ENCODE measurements at places on chromosomes 2 and 18. TPM values are rescaled to one million over a fixed set of nuclear protein-coding genes. Genes with fewer than 3 reads are reported as not detected.

DNA sequence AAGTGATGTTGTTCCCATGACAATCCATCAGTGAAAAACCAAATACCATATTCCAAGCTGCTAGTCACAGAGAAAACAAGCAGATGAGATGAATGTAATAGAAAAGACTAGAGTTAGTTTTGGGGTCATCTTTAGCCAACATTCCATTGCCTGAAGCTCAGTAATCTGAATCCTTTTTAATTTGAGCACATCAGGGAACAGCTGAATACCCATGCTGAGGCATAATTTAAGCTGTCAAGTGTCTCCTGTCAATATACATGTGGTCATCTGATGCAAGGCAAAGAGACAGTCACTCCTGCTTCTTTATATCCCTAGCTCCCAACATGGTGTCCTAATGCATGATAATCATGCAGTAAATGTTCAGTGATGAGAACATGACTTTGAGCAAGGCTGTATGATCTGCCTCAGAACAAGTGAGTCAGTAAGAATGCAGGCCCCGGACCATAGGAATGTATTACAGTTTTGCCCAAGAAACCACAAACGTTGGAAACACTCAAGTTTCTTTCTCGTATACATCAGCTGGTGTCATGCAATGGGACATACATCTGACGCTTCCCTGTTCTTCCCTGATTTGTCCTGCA, 48.0 kb downstream of the CDK15 start:
- DNase-seq: peak; percentile 92

- no peak for DNase-seq
Measured at GRCh38 chr18:49359732-49360444, 100.6 kb downstream of the DYM start.

DNA sequence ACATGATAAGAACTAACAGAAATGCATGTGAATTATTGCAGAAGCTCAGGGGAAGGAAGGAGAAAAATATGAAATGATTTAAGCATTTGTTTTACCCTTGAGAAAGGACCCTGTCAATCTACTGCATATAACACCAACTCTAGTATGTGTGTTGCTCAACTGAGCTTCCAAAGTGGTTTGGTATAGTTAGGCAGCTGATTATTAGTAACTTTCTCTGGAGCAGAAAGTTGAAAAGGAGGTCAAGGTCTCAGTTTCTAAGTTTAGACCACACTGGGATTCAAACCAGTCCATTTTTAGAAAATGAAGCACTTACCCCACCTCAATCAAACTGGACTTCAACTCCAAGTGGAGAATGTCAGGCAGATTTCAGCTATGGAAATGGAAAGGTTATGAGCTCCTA, 123.3 kb upstream of the CDC42EP3 start:
- no peak for DNase-seq

DNA sequence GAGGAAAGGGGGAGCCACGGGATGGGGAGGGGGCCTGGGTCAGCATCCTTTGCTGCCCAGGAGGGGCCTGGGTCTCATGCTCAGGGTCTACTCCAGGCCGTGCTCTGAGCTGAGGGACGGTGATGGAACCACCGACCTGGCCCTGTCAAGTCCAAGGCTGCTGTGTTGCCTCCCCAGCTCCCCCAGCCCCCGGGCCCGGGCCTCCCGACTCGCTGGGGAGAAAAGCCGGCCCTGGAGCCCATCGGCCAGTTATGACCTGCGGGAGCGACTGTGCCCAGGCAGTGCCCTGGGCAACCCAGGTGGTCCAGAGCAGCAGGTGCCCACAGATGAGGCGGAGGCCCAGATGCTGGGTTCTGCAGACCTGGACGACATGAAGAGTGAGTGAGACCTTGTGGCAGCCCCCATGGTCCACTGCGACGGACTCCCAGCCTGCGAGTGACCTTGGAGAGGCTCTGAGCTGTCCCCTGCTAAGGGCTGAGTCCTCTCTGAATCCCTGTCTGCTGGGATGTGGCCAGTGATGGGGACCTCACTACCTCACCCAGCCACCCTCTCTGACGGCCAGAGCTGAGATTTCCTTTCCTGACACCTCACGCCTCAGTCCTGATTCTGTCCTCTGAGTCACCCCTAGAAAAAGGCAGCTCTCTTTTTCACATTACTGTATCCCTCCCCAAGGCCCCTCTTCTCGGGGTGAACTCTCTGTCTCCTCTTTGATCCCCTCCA, 2.7 kb downstream of the SLC4A3 start:
- DNase-seq: no peak

DNA sequence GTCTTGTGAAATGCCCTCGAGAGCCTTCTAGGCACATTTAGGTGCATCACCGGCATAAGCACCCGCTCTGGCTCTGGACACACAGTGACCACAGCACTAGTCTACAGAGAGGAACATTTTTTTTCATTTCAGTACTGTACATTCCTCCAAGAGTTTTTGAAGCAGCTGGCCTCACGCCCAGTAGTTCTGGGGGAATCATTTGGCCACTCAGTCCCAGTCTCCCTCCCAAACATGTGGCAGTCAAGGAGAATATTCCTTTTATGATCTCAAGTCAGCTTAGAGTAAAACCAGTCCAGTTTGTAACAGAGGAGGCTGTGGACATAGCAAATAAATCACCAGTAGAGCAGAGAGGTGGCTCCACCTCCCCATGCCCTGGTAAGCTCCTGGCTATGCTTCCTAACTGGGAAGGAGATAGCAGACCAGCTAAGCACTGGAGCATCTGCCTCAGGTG, 48.1 kb downstream of the KCNE4 start:
- no peak for DNase-seq

- peak; percentile 57 for DNase-seq
Measured at GRCh38 chr18:79438898-79439627, 43.3 kb downstream of the NFATC1 start.

GRCh38 chr2:202327858-202328257, 48.3 kb upstream of the BMPR2 start:
- no peak for DNase-seq

DNA sequence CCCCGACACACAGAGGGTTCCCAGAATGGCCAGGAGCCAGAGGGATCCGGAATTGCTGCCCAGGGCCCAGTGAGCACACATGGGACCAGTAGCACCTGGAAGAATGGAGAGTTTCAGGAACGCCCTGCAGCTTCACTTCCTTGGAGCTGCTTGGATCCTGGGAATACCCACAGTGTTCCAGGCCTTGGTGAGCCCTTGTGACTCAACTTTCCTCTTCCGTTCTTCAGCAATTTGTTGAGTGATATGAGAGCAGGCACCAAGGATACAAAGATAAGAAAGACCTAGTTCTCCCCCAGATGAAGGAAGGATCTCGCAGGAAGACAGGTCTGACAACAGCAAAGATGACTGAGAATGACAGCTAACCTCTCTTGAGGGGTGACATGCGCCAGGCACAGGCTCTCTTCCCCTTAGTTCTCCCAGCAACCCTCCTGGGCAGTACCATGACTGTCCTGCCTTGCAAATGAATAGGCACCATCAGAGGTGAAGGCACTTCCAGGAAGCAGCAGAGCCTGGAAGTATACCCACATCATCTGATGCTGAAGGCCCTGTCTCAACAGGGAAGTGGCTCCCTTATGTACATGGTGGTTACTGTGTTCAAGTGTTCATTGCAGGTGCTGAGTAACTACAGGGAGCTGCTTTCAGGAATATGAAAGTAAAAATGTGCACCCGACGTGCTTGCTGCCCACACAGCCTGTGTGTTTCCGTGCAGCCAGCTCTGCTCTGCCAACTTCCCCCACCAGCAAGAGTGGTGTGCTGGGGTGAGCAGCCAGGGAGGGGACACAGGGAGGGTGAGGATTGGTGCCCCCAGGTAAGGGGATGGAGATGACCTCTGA, 116.2 kb downstream of the STPG4 start:
- DNase-seq: no peak

- no peak for DNase-seq
Measured at GRCh38 chr18:46374850-46375249, 270.7 kb downstream of the HAUS1 start.

GRCh38 chr2:176504440-176504839, 235.2 kb downstream of the MTX2 start:
- no peak for DNase-seq

DNA sequence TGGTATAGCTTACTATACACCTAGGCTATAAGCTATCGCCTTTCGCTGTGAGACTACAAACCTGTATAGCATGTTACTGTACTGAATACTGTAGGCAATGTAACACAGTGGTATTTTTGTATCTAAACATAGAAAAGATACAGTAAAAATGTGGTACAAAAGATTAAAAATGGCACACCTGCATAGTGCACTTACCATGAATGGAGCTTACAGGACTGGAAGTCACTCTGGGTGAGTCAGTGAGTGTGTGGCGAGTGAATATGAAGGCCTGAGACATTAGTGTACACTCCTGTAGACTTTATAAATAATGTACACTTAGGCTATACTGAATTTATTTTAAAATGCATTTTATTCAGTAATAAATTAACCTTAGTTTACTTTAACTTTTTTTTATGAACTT, 258.2 kb upstream of the SP5 start:
- DNase-seq: peak; percentile 37

- no peak for DNase-seq
Measured at GRCh38 chr2:164898475-164898874, 56.9 kb downstream of the SLC38A11 start.

DNA sequence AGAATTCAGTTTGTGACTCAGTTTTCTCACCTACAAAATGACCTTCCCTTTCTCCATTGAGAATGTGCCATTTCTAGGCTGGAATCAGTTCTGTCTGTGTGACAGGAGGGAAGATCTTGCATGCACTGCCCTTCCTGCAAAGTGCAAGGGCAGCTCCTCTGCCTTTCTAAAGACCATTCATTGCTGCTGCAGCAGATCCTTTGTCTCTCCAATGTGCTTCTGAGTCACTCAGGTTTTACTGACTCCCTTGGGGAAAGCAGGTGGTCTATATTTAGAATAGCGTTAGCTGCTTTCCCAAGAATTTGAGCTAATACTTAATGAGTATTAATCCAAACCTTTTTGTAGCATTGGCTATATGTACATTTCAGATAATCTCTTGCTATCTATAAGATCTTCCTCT, 62.5 kb downstream of the DAW1 start:
- DNase-seq: no peak

DNA sequence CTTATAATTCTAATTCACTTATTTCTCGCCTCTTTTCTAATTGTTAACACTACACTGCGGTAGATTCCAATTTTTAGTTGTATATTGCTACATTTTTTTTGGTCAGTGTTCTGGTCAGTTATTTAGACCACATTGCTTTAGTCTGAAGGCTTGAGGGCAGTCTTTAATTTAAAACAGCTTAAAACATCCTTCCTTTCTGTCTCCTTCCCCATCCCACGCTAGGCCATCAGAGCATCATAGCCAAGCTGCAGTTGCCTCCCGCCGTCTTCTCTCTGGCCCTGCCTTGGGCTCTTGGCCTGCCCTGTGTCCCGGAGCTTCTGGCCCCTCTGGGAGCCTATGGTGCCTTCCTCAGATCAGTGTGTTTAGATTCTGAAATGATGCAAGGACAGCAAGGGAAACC, 52.6 kb upstream of the GLI2 start:
- DNase-seq: no peak

- DNase-seq: no peak
Measured at GRCh38 chr2:3355951-3356569, 21.6 kb downstream of the EIPR1 start.

GRCh38 chr18:45957100-45957499, 10.0 kb downstream of the EPG5 start:
- DNase-seq: no peak

DNA sequence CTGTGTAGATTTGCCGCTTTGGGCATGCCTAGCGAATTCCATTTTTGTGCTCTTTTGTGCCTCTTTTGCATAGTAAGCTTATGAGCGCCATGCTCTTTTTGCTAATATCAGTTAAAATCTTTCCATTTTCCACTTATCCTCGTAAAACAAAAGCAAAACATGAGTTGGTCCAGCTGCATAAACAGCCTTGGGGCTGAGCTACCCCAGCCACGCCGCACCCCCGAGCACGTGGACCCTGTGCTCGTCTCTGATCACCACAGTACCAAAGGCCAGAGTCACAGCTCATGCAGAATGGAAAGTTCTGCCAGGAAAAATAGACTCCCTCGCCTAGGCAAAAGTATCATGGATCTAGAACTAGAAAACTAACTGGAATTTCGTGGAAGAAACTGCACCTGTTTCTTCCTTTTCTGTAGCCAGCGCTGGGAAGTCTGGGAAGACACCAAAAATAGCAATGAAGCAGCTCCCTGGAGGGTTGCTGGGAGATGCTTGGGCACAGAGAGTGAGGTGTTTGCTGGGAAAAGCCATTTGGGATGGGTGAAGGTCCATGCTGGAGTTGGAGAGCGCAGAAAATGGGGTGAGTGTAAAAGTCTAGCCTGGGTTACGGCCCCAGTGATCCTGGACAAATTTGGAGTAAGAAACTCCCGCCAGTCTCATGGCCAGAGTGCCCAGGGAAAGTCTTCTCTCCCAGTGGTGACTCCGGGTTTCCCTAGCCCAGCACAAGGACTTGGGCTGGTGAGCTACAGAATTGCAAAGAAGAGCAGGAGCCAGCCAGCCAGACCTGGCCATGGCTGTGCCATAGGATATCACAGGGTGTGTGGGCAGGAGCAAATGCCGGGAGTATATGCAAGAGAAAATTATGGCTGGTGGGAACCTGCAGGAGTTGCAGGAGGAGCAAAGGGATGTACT, 218.4 kb downstream of the GBX2 start:
- no peak for DNase-seq

DNA sequence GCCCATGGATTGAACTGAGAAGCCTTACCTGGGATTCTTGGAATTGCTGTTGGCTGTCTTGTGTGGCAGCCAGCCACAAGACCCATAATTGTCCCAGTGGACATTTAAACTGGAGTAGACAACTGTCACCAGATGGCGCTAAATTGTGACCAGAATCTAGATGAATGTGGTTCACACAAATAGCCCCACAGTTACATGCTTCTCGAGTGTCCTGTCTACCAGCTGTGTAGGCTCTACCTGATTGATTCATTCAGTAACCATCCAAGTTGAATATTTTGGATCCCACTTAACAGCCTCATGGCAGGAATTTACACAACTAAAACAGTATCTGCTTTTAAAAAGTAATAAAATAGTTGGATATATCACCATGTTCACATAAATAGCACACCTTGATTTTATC, 73.2 kb downstream of the MAP4K4 start:
- peak; percentile 76 for DNase-seq

GRCh38 chr2:237060534-237061312, 25.0 kb upstream of the COPS8 start:
- DNase-seq: peak; percentile 73

DNA sequence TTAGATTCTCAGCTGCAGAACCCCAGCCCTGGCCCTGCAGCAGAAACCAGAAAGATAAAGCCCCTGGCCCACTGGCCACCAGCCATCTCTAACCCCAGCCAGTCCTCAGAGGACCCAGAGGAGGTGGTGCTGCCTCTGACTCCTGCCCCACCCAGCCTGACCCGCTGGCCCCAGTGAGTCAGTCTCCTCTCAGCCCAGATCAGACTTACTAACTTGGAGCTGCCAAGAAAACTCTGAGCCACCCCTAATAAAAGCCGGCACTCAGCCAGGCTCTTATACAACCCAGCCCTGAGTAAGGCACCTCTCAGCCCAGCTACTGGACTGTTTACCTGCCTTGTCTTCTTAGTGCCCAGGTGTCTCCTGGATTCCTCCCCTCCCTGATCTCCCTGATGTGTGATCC, 2.0 kb downstream of the SLC14A2 start:
- DNase-seq: peak; percentile 73

RAPGEF4 gene
- total RNA-seq: 0.87 TPM

MROH2A gene
- not detected for total RNA-seq

CAVIN2 gene
- total RNA-seq: 0.07 TPM

RBMS1 gene
- 38.8 TPM for total RNA-seq

WDR54 gene
- total RNA-seq: 41.0 TPM

MOGAT1 gene
- not detected for total RNA-seq

AP1S3 gene
- total RNA-seq: 34.3 TPM

CTIF gene
- total RNA-seq: 5.8 TPM

RPRM gene
- 1.4 TPM for total RNA-seq

RAB11FIP5 gene
- total RNA-seq: 36.9 TPM

REG3A gene
- not detected for total RNA-seq

VRK2 gene
- 22.7 TPM for total RNA-seq

Measured in PC-3 (cell line).